Cardiac fibroblast (primary cell): ENCODE measurements at places on chromosomes 4 and X.

DNA sequence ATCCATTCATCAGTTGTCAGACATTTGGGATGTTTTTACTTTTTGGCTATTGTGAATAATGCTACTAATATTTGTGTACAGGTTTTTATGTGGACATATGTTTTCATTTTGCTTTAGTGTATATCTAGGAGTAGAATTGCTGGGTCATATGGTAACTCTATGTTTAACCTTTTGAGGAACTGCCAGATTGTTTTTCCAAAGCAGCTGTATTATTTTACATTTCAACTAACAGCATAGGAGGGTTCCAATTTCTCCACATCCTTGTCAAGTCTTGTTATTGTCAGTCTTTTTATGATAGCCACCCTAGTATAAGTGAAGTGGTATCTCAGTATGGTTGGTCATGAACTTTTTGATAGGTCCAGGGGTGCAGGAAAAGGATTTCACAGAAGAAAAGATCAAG is 114.5 kb upstream of the FAM9C start:
- DNase-seq, result no peak

GRCh38 chr4:39638354-39639239 is at the start of gene SMIM14:
SMIM14 (minus strand) TSS chr4:39638865; CDS start chr4:39605145, 33,720 bp downstream.
- DNase-seq, result peak; percentile 99

GRCh38 chrX:151789179-151789800 is 54.7 kb downstream of the CNGA2 start:
- DNase-seq, result peak; percentile 80

DNA sequence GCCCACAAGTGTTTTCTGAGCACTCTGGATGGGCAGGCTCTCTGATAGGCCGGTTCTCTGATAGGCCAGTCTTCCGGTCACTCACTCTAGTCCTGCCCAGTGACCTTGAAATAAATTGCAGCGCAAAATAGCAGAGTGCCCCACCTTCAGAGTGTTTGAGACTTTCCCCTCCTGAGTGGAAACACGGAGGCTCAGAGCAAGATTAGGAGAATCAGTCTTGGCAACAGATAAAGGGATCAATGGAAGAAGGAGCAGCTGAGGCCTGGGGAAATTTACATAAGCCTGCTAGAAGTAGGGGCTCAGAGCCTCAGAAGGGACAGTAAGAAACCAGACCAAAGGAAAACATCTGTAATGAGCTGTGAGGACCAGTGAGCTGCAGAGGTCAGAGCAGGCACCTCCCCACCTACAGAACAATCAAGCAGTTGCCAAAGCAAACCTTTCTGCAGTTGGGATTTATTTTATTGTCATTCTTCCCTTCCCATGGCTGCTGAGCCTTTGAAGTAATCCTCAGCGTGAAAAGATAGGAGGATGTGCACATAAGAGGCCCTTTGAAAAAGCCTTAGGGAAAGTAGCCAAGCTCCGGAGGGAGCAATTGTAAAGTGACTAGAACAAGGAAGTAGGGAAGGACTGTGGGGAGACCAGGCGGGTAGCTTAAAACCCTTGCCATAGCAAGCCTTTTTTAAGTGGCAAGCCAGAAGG is 89.1 kb upstream of the TSPAN5 start:
- peak; percentile 10 for DNase-seq

GRCh38 chr4:4843635-4844291 is 15.7 kb upstream of the MSX1 start:
- no peak for DNase-seq

GRCh38 chrX:47643926-47644325 is 6.4 kb downstream of the ELK1 start:
- DNase-seq, result peak; percentile 59

DNA sequence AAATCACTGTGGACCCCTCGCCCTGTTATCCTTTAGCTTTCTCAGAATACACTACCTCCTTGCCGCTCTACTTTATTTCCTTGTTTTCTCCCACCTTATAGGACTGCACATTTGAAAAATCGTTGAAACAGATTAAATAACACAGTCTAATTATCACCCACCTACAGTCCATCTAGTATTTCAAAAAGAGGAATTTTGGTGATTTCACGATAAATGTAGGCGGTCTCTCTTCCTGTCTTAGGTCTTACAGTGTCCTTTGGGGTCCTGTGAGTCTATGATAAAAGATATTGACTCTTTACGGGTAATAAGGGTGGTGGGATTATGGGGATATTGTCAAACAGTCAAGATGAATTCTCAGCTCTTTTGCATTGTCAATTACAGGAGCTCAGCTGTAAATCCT is 2.4 kb upstream of the TBL1X start:
- no peak for DNase-seq

- no peak for DNase-seq
Measured at GRCh38 chr4:4408576-4409335, 21.9 kb downstream of the NSG1 start.

GRCh38 chr4:101604976-101605375 is 185.6 kb upstream of the BANK1 start:
- no peak for DNase-seq

DNA sequence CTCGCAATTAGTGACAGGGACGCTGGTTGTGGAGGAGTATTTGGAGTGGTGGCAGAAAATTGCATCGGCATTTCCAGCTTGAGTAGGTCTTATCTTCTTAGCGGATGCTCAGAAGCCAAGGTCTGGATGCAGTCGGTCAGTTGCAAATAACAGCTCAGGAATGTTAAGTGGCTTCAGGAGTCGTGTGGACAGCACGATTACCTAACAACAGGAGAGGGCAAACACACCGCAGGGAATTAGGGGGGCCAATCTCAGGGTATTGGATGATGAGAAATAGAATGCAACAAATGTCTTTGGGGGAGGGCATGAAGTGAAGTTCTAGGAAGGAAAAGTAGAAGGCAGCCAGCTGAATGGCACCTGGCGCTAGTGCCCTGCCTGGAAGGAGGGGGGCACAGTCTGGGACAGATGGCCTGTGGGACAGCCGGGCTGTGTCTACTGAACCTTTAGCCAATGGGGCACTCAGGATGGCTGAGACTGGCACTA is 11.8 kb downstream of the RASL11B start:
- DNase-seq, result peak; percentile 60

DNA sequence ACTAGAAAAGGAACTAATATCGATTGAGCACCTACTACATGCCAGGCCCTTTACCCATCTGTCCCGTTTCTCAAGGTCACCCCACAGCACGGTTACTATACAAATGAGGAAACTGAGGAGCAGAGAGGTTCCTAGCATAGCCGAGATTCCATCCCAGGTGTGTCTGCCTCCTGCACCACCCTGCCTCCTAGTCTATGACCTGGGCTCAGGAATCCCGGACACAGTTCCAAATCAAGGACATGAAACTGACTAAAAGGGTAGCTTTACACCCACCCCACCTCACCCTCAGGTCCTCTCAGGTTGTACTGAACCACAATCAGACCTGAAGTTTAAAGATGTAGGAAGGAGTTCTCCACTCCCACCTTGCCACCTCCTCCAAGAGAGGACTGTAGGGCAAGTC is 55.6 kb downstream of the APBB2 start:
- DNase-seq, result no peak

DNA sequence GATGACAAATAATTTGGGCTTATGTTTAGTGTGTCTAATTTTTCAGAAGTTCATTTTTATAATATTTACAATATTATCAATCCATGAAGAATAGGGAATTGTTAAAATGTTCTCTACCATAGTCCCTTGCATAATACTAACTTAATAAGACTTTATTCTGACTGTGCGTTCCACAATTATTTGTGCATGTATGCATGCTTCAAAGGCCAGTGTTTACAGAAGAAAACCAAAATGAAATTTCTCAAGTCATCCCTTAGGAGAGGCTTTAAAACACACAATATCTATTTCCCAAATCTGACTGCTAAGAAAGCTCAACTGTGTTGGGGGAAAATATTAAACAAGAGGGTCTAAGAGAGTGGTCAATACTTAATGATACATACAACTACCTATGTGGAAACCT is 226.3 kb upstream of the ANKRD50 start:
- no peak for DNase-seq

DNA sequence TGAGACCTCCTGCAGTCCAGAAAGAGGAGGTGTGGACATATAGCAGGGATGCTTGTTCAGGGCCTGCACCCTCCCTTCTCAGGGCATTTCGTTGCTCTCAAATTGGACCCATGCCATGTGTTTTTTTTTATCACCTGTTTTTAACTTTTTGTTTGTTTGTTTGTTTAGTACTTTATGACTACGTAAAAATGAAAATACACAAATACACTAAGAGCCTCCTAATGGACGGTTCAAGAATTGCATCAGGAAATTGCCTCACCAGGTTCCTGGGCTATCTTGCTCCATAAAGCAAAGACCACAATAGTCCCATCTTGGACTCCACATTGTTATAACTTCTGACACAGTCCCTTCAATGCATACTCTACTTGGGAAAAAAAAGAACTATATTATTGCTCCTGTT is 1685.9 kb upstream of the TENM3 start:
- no peak for DNase-seq

GRCh38 chr4:105878668-105879067 is 16.6 kb upstream of the NPNT start:
- DNase-seq, result no peak

- no peak for DNase-seq
Measured at GRCh38 chrX:105323928-105324327, 103.4 kb upstream of the TEX13A start.

DNA sequence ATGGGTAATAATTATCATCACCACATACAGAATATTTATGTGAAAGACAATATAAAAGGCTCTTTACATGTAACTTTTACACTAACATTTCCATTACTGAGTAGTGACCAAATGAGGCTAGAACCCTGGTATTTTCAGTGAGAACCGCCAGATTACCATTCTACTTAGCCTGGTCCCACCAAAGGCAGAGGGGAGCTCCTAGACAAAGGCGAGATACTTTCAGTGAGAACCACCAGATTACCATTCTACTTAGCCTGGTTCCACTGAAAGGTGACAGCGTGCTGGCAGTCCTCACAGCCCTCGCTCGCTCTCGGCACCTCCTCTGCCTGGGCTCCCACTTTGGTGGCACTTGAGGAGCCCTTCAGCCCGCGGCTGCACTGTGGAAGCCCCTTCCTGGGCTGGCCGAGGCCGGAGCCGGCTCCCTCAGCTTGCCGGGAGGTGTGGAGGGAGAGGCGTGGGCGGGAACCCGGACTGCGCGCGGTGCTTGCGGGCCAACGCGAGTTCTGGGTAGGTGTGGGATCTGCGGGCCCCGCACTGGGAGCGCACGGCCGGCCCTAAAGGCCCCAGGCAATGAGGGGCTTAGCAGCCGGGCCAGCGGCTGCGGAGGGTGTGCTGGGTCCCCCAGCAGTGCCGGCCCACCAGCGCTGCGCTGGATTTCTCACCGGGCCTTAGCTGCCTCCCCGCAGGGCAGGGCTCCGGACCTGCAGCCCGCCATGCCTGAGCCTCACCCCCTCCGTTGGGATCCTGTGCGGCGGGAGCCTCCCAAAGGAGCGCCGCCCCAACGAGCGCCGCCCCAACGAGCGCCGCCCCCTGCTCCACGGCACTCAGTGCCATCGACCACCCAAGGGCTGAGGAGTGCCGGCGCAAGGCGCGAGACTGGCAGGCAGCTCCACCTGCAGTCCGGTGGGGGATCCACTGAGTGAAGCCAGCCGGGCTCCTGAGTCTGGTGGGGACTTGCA is 1276.1 kb downstream of the PCDH7 start:
- DNase-seq, result no peak

DNA sequence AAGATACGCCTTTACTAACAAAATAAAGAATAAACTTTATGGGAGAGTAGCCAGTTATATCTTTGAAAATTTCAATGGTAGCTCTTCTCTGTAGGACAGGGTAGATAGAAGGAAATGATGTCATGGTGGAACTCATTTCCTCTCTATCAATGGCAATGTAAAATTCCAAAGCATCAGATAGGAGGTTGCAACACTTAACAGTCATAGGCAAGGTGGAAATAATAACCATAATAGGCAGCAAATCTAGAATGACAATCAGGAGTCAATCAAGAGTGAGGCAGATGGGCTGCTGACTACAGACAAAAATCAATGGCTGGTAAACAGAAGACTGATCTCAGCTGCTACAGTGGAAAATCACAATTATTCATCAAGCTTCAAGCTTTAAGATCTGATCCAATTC is 53.9 kb upstream of the TET2 start:
- peak; percentile 83 for DNase-seq

DNA sequence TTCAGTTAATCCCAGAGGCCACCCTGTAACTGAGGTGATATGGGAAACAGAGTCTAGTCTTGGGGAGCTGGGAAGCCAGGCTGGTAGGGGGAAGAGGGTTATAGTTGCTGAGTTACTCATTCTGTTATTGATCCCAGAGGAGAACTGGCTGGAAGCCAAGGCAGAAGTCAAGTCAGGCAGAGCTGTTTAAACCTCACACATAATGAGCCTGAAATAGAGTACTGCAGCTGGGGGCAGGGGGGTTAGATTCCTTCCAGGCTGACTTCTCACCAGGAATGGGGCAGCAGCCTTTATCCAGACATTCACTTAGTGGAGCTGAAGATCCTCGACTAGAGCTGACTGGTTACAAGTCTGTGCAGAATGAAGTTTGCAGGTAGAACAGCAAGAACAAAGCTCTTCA is 144.9 kb downstream of the C4orf33 start:
- no peak for DNase-seq

DNA sequence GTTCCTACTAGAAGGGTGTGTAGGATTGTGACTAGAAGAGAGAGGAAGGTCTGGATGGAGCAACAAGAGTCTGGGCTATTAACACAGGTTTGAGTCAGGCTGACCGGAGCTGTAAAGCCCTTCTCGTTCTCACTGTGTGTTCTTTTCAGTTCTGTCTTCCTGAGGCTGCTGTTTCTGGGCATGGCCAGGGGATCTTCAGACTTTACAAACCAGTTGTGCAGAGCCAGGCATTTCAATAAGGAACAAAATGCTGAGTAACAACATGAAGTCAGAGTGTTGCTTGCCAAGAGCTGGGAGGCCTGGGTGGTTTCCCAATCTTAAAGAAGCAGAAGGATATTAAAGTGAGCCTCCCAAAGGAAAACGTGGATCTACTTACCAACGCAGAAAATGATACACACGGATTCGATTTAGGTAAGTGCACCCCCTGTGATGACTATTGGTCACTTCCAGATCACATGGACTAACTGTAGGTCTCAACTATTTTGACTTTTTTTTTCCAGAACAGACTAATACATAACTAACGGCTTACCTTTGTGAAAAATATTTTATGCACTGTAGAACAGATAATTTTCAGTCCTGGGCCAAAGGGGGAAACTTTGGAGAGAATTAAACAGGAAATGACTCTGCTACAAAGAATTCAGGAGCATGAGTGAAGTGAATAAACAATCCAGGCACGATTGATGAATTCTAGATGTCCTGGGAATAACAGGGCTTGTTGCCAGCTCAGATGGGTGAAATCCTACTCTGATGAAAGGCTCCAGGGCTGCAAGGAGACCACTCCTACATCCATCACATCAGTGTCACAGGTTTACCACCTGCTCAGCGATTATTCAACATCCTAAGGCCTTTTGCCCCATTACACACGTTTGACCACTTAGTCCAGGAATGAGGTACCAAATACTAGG is 94.5 kb downstream of the ANXA3 start:
- peak; percentile 97 for DNase-seq

DNA sequence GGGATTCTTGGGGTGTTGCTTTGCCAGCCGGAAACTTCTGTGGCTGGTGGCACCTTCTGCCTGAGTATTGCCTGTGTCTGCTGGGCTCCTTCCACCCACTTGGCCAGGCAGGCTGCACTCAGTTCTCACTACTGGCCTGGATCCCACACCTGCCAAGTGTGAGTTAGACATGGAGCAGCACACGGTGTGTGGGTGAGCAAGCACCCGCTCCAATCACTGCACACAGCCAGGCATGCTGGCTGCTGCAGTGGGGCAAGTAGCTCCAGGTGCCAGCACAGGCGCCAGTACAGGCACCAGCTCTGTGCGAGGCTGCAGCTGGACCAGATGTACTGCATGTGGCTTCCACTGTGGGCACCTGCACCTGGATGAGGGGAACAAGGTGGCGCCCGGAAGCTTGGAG is 23.9 kb downstream of the DCUN1D4 start:
- no peak for DNase-seq
